ENCODE measurements at places on chromosomes 3 and 15.

DNA sequence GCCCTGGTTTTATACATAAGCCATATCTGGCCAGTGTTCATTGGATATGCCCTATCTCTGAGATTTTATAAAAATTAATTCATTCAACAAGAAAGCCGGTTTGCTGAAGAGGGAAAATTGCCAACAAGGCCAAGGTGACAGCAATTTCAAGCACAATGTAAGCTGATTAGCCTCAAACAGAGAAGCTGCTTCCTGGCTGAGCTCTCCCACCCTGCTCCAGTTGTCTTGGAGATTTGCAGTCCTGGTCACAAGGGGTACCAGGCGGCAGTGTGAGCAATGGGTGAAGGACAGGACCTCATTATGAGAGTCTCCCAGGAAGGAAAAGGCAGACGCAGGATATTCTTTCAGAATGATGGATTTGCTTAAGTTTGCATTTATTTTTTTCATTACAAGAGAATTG is 5.4 kb upstream of the THSD4 start:
- DNase-seq = no peak

DNA sequence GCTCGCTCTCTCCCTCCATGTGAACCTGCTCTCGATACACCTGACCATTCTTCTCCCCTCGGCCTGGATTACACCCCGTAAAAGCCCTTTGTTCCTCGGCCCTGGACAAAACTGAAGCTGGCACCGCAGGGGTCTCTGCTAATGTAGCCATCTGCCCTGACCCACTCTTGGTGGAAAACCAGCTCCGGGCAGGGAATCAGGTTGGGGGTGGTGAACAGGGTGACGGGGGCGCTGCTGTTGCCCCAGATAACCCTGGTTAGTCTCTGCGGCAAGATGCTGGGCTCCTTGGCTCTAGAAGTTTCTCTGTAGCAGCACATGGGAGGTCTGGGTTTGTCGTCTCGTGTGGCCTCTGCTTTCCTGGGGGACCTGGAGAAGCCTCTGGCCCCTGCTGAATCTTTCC is 86.4 kb downstream of the WNT7A start:
- no peak for DNase-seq

- DNase-seq = no peak
Measured at GRCh38 chr3:152177757-152178156, 91.0 kb upstream of the MBNL1 start.

GRCh38 chr3:159861369-159861987 is 127.2 kb upstream of the IL12A start:
- DNase-seq = no peak

Data from RWPE2 (cell line).